ENCODE measurements at places on chromosomes 4 and X. TPM values are rescaled to one million over a fixed set of nuclear protein-coding genes. Genes with fewer than 3 reads are reported as not detected.

Gene PLXNA3
- 19.2 TPM for total RNA-seq

Gene NDST4
- 0.66 TPM for total RNA-seq

Gene MMRN1
- total RNA-seq = 0.77 TPM

Gene AGA
- 87.2 TPM for total RNA-seq

Gene PPEF1
- total RNA-seq = not detected

Gene ASB9
- 0.25 TPM for total RNA-seq

Gene AMTN
- not detected for total RNA-seq

Gene TCEAL7
- total RNA-seq = 44.3 TPM

Gene PIR
- total RNA-seq = 15.5 TPM

Gene TMPRSS11B
- total RNA-seq = not detected

Gene CLGN
- total RNA-seq = 29.0 TPM

Gene TMEM150C
- total RNA-seq = 0.44 TPM

Gene EXOC1L
- not detected for total RNA-seq

Gene UGT2B17
- total RNA-seq = not detected

Gene TCEAL2
- not detected for total RNA-seq

Gene AMOT
- total RNA-seq = 3.9 TPM

Gene TLR2
- 0.44 TPM for total RNA-seq

Gene SFRP2
- not detected for total RNA-seq

Gene QRFPR
- not detected for total RNA-seq

Gene FGFBP2
- not detected for total RNA-seq

Gene FMR1NB
- not detected for total RNA-seq

Gene FAT1
- total RNA-seq = 159 TPM

Gene CPZ
- total RNA-seq = 0.66 TPM

Gene UGT2B11
- total RNA-seq = not detected

Gene PABPC4L
- 2.1 TPM for total RNA-seq

Gene USP26
- total RNA-seq = not detected

Gene OTOP1
- total RNA-seq = not detected

Gene RNF212
- 2.0 TPM for total RNA-seq

Gene RHOH
- total RNA-seq = not detected

Gene TCP11X2
- total RNA-seq = not detected

Gene RAI2
- 0.66 TPM for total RNA-seq

Gene SLC9A6
- 38.4 TPM for total RNA-seq

Gene CHRNA9
- total RNA-seq = 0.12 TPM

Gene GAGE12H
- total RNA-seq = not detected

Gene VCX2
- not detected for total RNA-seq

Gene ENPEP
- total RNA-seq = 0.12 TPM
